ENCODE measurements at places on chromosomes 11 and 22. TPM values are rescaled to one million over a fixed set of nuclear protein-coding genes. Genes with fewer than 3 reads are reported as not detected.

The TMPRSS13 gene
- total RNA-seq = 0.26 TPM

The RTN4RL2 gene
- 0.27 TPM for total RNA-seq

The KRTAP5-1 gene
- total RNA-seq = not detected

The OR52W1 gene
- total RNA-seq = not detected

The OLFML1 gene
- total RNA-seq = not detected

The APOBEC3C gene
- 53.7 TPM for total RNA-seq

The MEI1 gene
- total RNA-seq = 21.6 TPM

- no peak for DNase-seq
Measured at GRCh38 chr22:20572132-20572802, 64.9 kb downstream of the MED15 start.

GRCh38 chr22:39617342-39617741 is 46.8 kb downstream of the CACNA1I start:
- DNase-seq = peak; percentile 30

GRCh38 chr22:49090061-49090852 is 737.4 kb downstream of the BRD1 start:
- no peak for DNase-seq

DNA sequence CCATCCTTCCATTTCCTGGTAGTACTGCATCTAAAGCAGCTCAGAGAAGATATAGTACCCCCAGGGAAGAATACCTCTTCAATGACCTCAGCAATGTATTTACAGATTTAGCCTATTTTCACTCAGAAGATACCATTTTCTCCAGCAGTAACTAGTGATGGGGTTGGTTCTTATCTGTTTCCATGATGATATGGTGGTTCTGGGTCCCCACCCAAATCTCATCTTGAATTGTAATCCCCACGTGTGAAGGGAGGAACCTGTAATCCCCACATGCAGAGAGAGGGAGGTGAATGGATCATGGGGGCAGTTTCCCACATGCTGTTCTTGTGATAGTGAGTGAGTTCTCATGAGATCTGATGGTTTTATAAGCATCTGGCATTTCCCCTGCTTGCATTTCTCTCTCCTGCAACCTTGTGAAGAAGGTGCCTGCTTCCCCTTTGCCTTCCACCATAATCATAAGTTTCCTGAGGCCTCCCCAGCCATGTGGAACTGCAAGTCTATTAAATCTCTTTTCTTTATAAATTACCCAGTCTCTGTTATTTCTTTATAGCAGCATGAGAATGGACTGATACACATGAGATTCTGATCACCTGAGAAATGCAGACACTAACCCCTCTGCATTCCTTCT is 139.2 kb downstream of the CCDC81 start:
- no peak for DNase-seq

DNA sequence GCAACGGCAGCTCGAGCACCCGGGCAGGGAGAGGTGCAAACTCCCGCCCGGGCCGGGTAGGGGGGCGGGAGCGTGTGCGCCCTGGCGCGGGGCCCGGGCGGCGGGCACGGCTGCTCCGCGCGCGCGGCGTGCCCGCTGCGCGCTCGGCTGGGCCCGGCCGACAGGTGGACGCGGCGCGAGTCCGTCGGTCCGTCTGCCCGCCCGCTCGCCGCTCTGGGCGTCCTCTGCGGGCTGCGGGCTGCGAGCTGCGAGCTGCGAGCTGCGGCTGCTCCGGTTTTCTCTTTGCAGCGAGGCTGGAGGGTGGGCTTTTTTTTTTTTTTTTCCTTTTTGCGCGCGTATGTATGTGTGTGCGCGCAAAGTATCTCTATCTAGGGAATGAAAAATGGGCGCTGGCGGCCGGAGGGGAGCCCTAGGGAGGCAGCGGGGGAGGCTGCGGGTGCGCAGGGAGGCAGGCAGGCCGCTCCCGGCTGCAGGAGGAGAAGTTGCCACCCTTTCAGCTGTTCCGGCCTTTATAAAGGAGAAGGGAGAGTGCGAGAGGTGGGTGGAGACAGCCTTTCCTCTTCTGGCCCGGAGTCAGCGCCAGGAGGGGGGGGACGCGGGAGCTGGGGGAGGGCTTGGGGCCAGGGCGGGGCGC is at the start of gene PDGFB:
Gene PDGFB (minus strand): TSS at position 487 of the 634 bp plus-strand sequence. CDS start 1,019 bp downstream, outside the sequence.
- DNase-seq = no peak

GRCh38 chr11:130546901-130547694 is 98.7 kb downstream of the ADAMTS15 start:
- DNase-seq = no peak

DNA sequence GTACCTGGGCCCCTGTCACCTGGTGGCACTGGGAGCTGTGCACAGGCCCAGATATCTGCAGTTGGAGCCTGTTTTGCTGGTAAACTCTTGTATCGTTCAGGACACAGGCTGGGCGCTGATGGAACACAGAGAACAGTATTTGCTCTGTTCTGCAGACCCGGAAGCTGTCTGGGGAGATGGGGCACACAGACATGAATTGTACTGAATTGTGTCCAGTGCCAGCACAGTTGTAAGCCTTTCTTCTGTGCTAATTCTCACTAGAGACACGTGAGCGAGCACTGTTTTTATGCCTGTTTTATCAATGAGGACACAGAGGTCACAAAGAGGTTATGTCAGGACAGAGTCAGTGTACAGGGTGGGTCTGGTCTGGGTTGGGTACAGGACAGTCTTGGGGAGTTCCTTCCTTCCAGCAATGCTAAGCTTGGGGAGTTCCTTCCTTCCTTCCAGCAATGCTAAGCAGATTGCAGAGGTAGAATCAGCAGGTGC is 24.4 kb upstream of the ACR start:
- DNase-seq = no peak

- DNase-seq = no peak
Measured at GRCh38 chr22:46844606-46845210, 82.3 kb downstream of the TBC1D22A start.

DNA sequence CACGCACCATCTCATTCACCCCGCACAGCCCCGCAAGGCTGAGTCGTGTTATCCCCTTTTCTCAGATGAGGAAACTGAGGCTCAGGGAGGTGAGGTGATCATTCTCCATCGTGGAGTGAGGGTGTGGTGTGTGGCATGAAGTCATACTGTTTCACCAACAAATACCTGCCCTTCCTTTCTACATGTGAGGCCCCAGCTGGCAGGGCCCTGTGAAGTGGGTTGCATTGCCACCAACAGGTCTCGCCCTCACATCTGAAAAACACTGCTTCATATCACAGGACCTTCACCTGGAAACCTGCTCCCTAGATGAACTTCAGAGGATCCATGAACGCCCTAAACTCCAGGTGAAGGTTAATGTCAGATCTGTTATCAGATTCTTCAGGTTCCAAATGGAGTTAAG is 4.3 kb downstream of the SSTR3 start:
- no peak for DNase-seq

DNA sequence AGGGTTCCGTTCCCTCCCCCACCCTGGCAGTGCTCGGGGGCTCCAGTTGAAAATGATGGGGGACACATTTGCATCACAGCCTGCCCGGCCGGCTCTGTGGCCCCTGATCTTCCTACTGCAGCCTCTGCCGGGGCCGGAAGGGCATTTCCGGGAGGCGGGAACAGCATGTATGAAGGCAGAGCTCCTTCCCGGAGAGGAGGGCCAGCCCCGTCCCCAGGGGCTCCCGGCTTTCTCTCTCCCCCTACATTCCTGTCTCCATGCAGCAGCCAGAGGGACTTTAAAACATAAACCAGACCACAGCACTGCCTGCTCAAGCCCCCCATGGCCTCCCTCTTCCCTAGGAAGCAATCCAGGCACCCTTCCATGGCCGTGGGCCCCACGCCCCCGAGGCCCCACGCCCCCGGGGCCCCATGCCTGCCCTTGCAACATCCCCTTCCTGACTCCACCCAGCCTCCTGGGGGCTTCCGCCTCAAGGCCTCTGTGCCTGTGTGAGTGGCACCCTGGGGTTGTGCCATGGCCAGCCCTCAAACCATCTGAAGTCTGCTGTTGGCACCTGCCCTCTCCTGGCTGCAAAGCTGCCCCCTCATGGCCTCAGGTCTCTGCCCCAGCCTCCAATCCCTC is 73.1 kb downstream of the CDKN1C start:
- no peak for DNase-seq

DNA sequence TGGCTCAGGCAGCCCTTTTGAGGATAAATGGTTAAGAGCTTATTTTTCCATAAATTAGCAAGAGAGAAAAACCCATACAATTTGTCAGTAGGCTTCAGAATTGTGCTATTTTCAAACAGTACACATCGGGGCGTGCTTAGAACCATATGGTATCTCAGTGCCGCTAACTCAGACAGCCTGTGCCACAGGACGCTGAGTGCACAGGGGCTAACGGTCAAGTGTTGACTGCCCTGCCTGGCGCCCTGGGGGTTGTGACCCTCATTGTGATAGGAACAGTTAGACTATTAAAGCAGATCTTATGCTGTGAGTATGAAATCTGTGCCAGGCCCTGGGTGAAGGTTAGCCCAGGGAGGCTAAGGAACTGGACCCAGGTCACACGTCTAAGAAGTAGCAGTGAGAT is 1519.7 kb downstream of the BRD1 start:
- no peak for DNase-seq

- no peak for DNase-seq
Measured at GRCh38 chr22:20022978-20023613, 2.2 kb downstream of the TANGO2 start.

- DNase-seq = no peak
Measured at GRCh38 chr11:124869856-124870387, 4.7 kb downstream of the ROBO3 start.

DNA sequence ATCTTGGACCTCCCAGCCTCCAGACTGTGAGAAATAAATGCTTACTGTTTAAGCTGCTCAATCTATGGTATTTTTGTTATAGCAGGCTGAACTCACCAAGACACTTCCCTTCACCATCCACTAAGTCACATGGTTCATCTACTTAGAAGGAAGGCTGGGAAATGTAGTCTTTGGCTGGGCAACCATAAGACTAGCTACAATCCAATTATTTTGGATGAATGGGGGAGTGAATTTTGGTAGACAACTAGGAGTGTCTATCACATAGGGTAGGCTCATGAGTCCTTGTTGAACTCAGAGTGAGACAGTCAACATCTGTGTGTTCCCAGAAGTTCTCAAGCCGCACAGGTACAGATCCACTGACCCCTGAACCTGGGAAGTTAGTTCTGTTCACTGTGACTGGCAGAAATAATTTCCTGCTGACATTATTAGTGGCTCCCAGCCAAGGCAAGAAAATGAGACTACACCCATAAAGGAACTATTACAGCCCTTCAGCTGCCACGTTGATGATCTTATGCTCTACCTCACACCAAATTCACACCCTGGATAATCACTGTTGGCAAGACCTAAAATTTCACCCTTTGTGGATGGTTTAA is 3.1 kb upstream of the SLC35C1 start:
- DNase-seq = no peak

GRCh38 chr11:10233581-10233980 is 60.4 kb downstream of the SBF2 start:
- no peak for DNase-seq

- no peak for DNase-seq
Measured at GRCh38 chr11:62398011-62398994, 20.5 kb upstream of the SCGB1A1 start.

GRCh38 chr11:33059331-33060007 is 20.1 kb downstream of the TCP11L1 start:
- no peak for DNase-seq

DNA sequence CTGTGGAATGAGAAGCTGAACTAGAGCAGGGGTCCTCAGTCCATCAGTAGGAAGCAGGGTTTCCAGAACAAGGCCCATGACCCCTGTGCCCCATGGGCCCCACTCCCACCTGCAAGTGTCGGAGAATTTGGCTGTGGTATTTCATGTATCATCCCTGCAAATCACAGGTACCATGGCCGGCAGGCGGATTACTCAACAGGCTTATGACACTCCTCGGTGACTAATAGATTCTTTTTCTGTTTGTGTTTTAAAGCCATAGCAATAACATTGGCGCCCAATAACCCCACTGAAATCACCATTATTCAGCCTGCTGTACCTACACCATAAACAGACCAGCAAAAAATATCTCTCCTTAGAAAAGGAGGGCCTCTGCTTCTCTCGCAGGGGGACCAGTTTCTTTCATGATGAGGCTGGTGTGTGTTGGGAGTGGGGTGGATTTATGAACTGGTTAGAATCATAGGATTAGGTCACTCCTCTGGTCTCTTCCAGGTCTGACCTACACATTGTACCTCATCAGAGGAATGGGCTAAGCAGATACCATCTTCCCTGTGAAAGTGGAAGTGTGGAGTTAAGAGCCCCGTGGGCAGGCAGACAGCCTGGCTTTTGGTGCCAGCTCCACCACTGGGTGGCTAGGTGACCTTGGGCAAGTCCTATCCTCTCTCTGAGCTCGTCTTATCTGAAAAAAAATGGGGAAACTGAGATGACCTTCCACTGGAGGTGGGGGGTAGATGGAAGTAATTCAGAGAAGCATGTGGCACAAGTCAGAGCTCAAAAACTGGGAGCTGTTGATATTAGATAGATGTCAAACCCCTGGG is 60.2 kb upstream of the WNT11 start:
- DNase-seq = no peak

- DNase-seq = no peak
Measured at GRCh38 chr11:131687291-131688047, 317.1 kb downstream of the NTM start.

DNA sequence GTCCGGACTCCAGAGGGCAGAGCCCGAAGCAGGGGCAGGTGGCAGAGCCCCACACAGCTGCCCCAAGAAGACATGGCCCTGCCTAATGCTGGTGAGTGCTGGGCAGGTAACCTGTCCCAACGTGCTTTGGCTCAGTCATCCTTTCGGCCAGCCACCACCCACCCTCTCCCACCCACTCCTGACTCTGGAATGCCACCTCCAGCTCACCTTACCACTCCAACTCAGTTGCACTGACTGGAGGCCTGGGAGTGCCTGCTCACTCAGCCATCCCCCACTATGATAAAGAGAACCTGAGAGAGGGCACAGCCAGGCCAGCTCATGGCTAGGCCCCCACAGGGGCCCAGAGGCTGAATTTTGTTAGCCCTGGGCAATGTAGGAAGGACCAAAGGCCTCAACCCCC is 53.8 kb upstream of the MPEG1 start:
- no peak for DNase-seq

- DNase-seq = no peak
Measured at GRCh38 chr11:60528465-60528864, 13.3 kb downstream of the MS4A13 start.

- DNase-seq = no peak
Measured at GRCh38 chr11:125871391-125872137, 15.9 kb upstream of the HYLS1 start.

DNA sequence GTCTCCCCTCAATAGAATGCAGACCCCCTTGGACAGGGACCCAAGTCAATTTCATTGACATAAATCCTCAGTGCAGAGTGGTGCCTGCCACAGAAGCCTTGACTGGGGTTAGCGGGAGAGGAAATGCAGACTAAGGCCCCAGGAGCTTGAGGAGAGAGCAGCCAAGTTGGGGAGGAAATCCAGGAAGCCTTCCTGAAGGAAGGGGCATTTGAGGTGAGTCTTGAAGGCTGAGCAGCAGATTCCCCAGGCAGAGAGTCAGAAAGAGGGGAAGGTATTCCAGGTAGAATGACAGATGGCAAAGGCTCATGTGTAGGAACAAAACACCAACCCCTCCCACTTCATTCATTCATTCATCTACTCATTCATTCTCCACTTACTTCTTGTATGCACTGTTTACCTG is 10.3 kb downstream of the MYEOV start:
- no peak for DNase-seq

Data from activated T-cell treated with anti-CD3 and anti-CD28 coated beads, Interleukin-2, amount 50 U/mL, for 4 hours (primary cell).